NCI-H2171 treated with DMSO at 0.1 percent for 48 hours (cell line): ENCODE measurements at places on chromosomes 12 and 14.
A peak's percentile ranks its signal among the peaks of the same experiment; 100 is the strongest.

DNA sequence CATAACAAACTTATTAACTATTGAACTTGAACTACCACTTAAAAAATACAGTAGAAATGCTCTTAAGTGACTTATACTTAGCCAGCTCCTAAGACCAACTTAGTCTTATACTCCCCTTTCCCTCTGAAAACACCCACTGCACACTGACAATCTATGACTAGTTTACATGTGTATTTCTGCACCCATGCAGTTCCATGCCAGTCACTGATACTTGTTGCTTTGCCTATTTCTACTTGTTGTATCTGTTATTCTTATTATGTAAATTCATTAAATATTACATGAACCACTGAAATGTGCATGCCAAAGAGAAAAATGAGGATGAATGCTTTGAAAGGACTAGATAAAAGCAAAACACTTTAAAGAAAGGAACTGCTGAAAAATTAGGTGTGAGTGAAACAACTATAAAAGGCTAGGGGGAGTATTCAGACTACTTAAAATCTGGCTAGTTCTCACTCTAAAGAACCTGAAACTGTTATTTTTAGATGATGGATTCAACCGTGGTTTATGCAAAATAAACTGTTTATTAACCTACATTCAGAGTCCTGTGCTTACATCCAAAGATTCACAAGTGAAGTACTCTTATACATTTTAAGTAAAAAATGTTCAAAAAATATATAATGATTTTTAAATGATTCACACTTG is 74.7 kb downstream of the RPS6KA5 start:
- DNase-seq, result no peak

DNA sequence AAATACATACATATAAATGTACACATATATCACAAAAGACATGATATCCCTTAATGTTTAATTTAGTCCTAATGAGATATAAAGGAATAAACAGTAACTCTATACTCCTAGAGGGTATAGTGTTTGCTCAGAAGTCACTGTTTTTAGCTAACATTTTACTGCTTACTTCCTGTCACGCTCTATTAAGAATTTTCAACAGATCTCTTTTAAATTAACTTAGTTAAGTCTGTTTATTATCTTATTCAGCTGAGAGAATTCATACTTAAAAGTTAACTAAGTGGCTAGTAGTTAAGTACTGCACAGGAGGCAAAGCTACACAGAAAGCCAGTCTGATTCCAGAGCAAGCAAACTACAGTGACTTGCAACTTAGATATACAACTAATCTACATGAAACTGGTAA is 39.9 kb downstream of the GXYLT1 start:
- DNase-seq, result no peak

DNA sequence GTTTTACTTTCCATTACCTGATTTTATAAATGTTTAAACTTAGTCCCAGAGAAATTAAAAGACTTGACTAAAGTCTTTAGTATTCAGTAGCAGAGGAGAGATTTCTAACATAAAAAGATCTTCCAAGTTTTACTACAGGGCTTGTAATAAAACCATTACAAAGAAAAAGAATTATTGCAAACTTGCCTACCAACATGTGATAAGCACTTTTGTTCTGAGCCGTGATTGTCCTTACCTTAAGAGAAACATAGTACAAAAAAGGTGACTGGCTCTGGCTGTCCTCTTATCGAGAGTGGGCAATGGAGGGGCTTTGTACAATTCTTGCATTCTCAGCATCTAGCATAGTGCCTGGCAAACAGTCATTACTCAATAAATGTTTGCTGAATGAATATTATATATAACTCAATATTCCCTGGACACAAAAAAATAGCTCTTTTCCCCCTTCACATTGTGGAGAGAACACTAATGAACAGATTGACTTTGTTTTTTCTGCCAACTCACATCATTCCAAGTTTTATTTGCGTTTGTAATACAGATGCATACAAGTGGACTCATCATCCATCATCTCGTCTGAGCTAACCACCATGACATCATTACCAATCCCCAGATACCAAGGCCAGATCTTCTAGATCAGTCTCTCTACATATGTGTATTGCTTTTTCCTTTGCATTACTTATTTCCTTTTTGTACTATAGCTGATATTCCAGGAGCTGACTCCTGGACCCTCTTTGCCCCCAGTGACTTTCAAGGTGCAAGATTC is 192.8 kb upstream of the EEA1 start:
- DNase-seq, result no peak

DNA sequence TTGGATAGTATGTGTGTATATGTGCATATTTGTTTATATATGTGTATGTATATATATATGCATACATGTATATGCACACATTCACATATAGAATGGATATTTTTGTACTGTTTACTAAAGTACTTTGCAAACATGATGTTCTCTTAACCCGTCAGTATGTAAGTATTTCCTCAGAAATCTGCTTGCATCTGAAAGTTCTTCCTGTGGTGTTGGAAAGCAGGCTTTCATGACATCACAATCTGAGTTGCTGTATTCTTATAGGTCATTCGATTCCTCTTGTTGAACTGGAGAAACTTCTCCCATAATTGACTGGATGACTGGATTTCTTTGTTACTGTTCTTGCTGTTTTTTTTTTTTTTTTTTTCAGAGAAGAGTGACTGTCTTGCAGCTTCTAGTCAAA is 29.1 kb downstream of the GABARAPL1 start:
- no peak for DNase-seq

- no peak for DNase-seq
These were observed 20.6 kb downstream of the ATF1 start for GRCh38 chr12:50784501-50784900.

DNA sequence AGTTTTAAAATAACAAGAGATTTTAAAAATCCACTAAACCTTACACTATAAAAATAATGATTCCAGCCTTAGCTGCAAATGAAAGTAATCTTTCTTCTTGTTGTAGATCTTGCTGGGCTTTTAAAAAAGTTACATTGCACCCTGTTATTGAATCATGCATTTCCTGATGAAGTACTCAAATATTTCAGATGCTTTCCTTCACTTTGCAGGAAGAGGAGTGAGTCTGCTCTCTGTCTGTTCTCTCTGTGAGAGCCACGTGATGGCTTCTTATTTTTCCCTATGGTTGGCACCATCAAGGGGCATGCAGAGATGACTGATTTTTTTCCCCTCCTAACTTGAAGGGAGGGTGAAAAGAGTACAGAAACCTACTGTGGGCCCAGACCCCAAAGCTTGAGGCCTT is 262.7 kb downstream of the ATP23 start:
- DNase-seq, result no peak

DNA sequence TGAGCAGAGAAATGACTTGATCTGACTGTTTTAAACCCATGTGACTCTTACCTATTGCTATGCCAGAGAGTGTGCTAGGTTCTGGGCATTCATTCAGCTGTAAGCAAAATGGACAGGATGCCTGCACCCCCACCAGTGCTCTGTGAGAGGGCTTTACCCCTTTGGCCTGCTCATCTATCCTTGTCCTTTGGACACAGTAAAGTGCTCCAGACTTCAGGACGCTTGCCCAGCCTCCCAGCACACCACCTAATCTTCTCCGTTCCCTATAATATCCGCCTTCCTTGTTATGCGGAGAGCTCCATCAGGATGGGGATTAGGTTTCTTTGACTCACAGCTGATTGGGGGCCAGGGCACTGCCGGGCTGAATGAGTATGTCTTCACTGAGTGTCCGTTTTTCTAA is 4.4 kb upstream of the ZNF839 start:
- DNase-seq, result no peak

GRCh38 chr12:46205294-46205693 is 63.5 kb downstream of the SLC38A1 start:
- DNase-seq, result no peak

DNA sequence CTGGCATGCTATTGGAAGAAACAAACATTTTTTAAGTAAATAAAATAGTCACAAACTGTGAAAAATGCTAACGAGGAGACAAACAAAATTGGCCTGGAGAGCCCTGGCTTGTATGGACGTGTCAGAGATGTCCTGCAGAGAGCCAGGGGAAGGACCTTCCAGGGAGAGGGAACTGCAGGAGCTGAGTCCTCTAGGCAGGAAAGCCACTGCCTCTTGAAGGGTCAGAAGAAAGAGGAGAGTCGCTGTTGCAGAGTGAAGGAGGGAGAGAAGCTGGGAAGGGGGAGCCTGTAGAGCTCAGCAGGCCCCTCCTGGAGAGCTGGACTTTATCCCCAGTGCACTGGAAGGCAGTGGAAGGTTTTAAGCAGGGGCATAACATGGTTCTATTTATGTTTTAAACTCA is 80.3 kb upstream of the PWP1 start:
- no peak for DNase-seq

DNA sequence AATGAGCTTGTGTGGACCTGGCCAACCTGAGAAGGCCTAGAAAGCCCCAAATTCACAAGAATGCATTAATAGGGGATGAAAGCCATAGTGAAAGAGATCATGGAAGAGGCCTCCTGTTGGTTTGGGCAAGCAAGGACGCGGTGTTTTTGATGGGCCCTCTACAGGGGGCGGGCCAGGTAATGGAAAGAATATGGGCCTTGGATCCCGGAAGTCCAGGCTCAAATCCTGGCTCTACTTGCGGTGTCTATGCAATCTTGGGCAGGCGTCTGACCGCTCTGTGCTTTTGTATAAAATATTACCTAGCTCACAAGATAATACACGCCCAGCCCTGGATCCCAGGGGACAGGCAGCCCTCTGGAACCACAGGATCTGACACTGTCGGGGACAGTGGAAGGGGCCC is 41.1 kb upstream of the CLMN start:
- no peak for DNase-seq

DNA sequence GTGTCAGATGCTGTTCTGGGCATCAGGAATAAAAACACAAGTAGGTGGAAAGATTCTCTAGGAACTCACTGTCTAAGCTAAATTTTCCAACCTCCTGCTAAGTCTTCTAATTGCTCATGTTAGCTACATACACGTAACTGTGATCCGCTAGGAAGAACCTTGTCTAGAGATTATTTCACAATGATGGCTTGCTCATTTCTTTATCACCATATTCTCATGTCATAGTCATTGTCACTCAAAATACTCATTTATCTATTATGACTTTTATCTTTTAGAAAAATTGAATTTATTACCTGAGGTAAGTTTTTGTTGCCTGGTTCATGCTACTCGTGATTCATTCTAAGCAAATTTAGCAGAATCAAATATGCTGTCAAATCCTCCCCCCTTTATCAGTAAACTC is 1402.4 kb upstream of the FLRT2 start:
- DNase-seq, result no peak

- no peak for DNase-seq
These were observed 61.5 kb downstream of the PDE3A start for GRCh38 chr12:20429852-20430251.

GRCh38 chr12:47864646-47865235 is 40.1 kb downstream of the VDR start:
- DNase-seq, result no peak

- DNase-seq, result no peak
These were observed 1.9 kb downstream of the TMTC3 start for GRCh38 chr12:88144037-88144436.

GRCh38 chr14:43359317-43359716 is 1147.8 kb downstream of the FSCB start:
- DNase-seq, result no peak

GRCh38 chr12:121278169-121279070 is 18.1 kb downstream of the CAMKK2 start:
- DNase-seq, result no peak

DNA sequence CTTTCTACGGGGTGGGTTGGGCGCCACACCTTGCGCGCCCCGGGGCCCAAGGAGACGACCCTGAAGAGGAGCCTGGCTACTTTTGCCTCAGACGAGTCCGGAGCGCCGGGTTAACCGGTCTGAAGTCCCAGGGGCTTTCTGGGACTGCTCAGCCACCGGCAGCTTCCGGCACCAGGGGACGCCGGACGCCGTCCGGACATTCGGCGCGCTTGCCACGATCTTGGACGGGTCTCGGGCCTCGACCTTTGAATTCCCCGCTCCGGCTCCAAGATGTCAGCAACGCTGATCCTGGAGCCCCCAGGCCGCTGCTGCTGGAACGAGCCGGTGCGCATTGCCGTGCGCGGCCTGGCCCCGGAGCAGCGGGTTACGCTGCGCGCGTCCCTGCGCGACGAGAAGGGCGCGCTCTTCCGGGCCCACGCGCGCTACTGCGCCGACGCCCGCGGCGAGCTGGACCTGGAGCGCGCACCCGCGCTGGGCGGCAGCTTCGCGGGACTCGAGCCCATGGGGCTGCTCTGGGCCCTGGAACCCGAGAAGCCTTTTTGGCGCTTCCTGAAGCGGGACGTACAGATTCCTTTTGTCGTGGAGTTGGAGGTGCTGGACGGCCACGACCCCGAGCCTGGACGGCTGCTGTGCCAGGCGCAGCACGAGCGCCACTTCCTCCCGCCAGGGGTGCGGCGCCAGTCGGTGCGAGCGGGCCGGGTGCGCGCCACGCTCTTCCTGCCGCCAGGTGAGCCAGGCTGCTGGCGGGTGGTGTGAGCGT is at the start of gene ACOT4:
Gene ACOT4 (plus strand): TSS at position 184 of the 760 bp plus-strand sequence. CDS start 87 bp downstream, at position 271.
- DNase-seq, result peak; percentile 40

DNA sequence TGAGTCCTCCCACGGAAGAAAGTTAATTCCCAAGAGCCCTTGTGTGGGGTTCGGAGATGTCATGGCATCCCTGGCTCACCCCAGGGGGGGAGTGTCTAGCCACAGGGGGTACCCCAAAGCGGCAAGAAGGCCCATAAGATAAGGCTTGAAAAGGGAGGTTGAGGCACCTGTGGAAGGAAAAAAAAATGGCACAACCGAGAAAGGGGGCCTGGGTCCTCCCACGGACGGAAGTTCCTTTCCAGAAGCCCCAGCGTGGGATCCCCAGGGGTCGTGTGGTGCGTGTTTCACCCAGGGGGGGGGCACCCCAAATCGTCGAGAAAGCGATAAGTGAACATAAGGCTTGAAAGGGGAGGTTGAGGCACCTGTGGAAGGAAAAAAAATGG is 266.7 kb downstream of the ALG10 start:
- DNase-seq, result no peak
